Stimulated activated CD8-positive, alpha-beta memory T cell treated with anti-CD3 and anti-CD28 coated beads, Interleukin-7, amount 100 ng/mL, for 48 hours (primary cell): ENCODE measurements at places on chromosomes 16 and 17.
A peak's percentile ranks its signal among the peaks of the same experiment; 100 is the strongest.

DNA sequence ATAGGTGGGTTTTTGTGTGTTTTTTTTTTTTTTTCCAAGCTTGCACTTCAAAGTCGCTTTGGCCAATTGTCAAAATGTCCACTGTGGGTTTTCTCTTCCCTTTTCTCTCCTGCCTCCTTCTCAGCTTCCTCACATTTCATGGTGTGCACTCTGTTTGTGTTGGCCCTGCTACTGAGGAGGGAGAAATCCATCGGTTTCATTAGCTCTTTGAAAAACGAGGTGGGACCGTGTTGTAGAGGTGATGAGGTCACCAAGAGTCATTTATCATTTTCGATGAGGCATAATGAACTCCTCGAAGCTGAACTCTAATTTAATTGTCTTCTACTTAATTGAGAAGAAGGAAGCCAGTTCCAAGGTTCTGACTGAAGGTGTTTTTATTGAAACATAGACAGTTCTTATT lies 174.4 kb upstream of the TOX3 start:
- no peak for DNase-seq

DNA sequence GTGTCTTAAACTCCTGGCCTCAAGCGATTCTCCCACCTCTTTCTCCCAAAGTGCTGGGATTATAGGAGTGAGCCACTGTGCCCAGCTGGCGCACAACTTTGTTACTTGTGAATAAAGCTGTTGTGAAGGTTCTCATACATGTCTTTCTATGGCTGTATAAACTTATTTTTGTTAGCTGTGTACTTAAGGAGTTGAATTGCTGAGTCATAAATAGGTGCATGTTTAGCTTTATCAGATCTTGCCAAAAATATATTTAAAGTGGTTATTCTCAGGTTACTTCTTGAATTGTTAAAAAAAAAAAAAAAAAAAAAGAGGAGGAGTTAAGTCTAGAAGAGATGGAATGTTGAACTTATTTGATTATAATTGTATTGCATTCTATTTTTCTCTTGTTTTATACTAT lies 47.6 kb upstream of the IRX3 start:
- no peak for DNase-seq

DNA sequence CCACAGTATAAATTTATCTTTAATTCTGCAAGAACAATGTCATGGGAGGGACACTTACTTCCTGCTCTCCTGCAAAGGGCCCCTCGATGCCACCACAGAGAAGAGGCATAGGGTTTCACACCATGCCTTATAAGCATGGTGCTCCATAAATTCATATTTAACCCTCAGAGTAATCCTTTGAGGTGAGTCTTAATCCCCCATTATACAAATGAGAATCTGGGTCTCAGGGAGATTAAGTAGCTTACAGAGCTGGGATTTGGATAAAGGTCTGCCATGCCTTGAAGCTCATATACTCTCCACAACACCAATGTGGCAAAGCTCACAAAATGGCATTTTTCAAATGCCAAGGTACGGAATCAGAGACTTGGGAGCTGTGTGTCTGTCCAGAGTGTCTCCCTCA lies 268.5 kb upstream of the CCL2 start:
- DNase-seq = no peak

- no peak for DNase-seq
Measured at GRCh38 chr16:47142821-47143676, 696 bp downstream of the NETO2 start.

DNA sequence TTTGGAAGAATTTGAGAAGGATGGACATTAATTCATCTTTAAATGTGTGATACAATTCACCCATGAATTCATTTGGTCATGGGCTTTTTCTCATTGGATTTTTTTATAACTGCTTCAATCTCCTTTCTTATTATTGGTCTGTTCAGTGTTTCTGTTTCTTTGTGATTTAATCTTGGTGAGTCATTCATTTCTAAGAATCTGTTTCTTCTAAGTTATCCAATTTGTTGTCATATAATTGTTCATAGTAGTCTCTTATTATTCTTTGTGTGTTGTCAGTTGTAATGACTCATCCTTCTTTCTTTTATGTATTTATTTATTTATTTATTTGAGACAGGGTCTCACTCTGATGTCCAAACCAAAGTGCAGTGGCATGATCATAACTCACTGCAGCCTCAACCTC lies 146.1 kb upstream of the ZNF267 start:
- DNase-seq = no peak

GRCh38 chr16:13779676-13780075 lies 140.3 kb upstream of the ERCC4 start:
- DNase-seq = no peak

- peak; percentile 53 for DNase-seq
Measured at GRCh38 chr17:41962768-41963434, 3.7 kb upstream of the CNP start.

DNA sequence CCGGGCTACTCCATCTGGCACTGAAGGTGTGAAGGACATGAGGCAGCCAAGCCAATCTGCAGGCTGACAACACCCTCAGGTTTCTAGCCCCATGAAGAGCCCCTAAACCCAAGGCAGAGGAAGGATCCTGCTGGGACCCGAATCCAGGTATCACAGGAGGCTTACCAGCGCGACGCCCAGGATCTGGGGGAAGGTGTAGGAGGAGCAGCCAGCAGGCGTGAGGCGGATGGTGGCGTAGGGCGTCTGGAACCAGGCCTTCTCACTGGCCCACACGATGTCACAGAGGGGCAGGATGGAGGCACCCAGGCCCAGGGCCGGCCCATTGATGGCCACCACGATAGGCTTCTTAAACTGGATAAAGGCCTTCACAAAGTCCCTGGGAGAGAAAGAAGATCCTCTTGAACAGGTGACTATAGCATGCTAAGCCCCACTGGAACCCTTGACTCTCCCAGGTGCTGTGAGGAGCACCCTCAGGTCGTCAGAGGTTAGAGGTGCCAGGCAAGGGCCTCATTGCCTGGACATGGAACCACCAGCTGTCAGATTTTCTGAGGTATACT lies 71.7 kb downstream of the DYNLRB2 start:
- DNase-seq = no peak

DNA sequence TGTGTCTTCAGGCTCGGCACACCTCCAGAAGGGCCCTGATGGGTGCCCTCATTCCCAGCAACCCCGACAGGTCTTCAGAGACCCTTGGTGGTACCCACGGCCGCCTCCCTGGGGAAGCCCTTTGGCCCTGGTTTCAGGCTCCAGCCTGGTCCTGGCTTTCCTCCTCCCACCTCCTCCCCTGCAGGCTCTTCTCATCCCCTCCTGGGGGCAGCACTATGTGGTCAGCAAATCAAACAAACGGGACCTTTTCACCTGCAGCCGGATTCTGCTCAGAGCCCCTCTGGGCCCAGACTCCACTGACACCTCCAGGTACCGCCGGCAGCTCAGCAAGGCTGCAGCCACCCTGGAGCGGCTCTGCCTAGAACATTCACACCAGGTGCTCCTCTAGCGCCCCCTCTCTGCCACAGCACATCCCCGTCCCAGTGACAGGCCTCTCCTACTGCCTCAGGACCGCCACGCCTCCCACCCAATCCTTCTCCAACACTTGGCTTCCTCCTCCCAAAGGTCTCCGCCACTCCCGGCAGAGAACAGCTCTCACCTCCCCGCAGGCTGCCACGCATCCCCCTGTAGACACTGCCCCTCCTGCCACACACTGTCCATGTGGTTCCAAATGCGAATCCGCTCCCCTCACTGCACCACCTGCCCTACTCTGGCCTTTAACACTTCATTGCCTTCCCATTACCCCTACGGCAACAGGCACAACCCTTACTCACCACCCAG lies 12.0 kb downstream of the CORO7 start:
- no peak for DNase-seq

DNA sequence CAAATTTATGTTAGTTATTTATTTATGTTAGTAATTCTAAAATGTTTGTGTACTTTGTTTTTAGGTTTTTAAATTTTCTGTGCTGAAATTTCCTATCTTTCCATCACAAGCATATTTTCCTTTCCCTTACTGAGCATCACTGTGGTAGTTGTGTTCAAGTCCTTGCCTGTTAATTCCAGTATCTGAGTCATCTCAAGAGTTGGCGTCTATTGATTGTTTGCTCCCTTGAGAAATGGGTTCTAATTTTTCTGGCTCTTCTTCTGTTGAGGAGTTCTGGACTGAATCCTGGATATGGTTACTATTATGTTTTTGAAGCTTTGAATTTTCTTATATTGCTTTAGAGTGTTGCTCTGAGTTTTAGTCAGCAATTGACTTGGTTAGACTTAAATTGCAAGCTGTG lies 56.3 kb downstream of the GAN start:
- no peak for DNase-seq

DNA sequence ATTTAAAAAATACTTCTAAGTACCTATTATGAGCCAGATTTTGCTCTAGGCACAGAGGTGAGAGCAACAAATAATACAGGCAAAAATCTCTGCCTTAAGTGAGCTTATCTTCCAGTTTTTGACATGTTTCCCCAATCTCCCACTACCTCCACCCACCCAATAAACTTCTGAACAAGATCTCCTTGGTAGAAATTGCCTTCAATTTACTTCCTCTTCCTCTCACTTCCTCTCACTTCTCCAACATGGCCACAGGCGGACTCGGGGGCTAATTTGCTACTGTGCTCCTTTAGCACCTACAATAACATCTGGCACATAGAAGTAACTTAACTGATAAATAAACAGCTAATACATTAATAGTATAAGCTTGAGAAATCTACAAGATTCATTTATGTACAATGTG lies 82.6 kb downstream of the CACNG1 start:
- no peak for DNase-seq

GRCh38 chr16:4382795-4383357 lies 11.2 kb downstream of the VASN start:
- no peak for DNase-seq

DNA sequence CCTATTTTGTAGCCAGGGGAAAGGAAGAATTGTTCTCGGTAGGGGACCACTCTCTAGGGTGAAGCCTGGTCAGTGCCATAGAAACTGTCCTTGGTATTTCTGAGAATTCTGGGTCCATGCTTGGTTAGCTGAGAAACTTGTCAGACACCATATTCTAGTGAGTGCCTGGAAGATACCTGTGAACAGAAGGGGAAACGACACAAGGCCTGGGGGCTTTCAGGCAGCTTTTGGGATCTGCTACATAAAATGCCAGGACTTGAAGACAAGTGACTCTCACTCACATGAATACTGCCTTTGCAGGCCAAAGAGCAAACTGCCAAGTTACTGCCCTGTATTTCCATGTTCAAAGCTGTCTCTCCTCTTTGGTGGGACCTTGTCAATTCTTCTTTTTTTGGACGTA lies 18.3 kb downstream of the ODF4 start:
- DNase-seq = no peak

GRCh38 chr17:76688165-76688622 lies 22.6 kb downstream of the MXRA7 start:
- DNase-seq = no peak

DNA sequence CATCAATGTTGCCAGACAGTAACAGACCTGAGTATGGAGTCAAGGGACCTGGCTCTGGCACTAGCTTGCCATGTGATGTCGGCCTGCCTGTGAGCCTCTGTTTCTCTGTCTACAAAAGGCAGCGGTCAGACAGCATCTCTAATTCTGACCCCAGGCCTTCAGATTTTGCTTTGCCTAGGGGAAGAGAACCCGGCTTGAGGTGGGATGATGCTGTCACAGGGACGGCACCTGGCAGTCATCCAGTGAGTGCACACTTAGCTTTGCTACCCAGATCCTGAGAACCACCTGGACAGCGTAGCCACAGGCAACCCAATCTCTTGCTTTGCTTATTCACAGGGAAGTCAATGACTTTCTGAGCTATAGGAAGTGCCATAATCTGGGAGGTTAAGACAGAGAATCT lies 135.2 kb upstream of the SALL1 start:
- DNase-seq = no peak

GRCh38 chr16:68072038-68072695 lies 13.0 kb upstream of the NFATC3 start:
- no peak for DNase-seq

- no peak for DNase-seq
Measured at GRCh38 chr17:49915260-49915659, 53.7 kb upstream of the DLX4 start.

DNA sequence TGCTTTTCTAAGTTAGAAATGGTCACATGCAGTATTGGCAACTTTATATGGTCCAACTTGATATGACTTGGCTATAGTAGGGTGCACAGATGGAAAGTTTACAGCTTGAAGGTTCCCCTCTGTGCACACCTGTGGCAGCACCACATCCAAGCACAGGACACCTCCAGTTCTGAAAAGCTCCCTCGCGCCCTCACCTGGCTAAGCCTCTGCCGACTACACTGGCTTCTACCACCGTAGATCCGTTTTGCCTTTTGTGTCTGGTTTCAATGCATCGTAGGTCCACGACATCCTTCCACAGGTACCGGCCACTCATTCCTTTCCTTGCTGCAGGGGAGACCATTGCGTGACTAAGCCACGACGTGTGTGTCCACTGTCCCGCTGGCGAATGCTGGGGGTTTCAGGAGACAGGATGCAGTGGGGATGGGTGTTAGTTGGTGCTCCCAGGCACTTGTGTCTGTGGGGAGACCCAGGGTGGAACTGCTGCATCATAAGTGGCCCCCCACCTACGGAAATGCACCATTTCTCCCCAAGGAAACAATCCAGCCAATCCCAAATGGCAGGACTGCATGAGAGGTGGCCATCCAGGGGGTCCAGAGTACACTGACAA lies 4.9 kb upstream of the RASD1 start:
- no peak for DNase-seq

DNA sequence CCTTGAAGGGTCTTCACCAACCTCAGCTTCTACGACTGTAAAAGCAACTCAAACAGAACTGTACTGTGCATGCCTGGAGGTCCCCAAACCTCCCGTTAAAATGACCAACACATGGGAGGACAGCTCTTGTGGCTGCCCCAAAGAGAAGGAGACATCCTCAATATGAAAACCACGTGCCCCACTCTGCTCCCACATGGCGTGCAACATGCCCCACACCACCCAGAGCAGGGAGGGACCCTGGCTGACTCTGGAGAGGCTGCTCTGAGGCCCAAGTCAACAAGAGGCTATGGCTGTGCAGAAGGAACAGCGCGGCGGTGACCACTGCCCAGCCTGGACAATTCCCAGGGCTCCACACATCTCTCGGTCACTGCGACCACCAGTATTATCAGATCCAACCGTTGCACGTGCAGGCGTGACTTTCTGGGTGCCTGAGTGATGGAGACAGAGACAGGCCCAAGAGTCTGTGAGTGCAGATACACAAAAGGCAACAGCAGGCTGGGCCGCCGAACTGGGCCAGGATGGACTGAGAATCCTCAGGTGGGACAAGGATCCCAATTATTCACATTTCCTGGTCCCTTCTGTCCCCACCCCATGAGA lies 1.4 kb downstream of the PLD6 start:
- DNase-seq = no peak

- DNase-seq = no peak
Measured at GRCh38 chr17:151886-152859, 14.8 kb downstream of the SCGB1C2 start.

GRCh38 chr16:23132775-23133463 lies 16.3 kb downstream of the USP31 start:
- no peak for DNase-seq

GRCh38 chr16:57469046-57469445 lies 6.6 kb downstream of the POLR2C start:
- no peak for DNase-seq

GRCh38 chr17:17587614-17588337 lies 3.7 kb downstream of the PEMT start:
- no peak for DNase-seq

GRCh38 chr17:62963296-62963695 lies 2.7 kb upstream of the TANC2 start:
- no peak for DNase-seq

- no peak for DNase-seq
Measured at GRCh38 chr16:75558846-75559401, 2.9 kb upstream of the TMEM231 start.
